ENCODE measurements at places on chromosomes 12 and 14.

DNA sequence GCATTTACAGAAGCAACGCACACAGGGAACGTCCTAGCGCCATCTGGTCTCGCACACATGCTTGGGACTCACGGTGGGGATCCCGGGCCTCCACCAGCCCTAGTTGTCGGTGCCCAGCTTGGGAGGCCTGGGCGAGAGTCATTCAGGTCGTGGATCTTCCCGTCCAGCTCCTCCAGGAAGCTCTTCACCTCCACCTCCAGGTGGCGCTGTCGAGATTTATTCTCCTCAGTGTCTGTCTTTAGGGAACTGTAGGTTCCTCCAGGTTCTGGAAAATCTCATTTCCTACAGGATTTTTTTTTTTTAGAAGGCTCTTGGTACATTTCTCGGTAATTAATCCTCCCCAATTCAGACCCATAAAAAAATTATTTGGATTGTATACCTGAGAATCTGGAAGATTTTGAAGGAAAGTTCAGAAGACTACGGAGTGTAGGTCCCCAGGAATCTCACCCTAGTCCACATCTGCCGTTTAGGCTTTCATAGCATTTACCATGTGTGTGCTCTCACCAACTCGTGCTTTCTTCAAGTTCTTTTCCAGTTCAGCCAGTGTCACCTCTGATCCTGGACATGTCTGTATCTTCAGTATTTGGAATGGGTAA lies 910.0 kb downstream of the TMEM121 start:
- DNase-seq: no peak

- DNase-seq: no peak
These were observed 17.3 kb upstream of the TC2N start for GRCh38 chr14:91884664-91885063.

- no peak for DNase-seq
These were observed 95.2 kb downstream of the GTF2A1 start for GRCh38 chr14:81125536-81125935.

GRCh38 chr14:93989939-93990338 lies 7.2 kb upstream of the CCDC197 start:
- no peak for DNase-seq

DNA sequence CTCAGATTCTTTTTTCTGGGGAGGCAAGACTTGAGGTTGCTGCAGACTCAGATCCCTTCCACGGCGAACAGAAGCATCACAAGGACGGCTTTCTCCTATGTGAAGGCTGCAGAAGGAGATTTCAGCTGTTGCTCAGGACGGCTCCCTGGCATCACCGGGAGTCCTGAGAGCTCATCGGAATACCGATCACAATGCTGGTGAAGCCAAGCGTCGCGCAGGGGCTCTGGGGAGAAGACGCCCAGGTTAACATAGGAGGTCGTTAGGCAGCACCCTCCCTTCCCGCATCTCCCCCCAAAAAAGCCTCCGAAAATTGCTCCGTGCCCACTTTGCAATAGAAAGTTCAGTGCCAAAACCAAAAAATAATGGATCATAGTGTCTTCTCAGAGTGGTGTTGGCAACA lies 127.2 kb upstream of the TMEM132D start:
- DNase-seq: no peak

DNA sequence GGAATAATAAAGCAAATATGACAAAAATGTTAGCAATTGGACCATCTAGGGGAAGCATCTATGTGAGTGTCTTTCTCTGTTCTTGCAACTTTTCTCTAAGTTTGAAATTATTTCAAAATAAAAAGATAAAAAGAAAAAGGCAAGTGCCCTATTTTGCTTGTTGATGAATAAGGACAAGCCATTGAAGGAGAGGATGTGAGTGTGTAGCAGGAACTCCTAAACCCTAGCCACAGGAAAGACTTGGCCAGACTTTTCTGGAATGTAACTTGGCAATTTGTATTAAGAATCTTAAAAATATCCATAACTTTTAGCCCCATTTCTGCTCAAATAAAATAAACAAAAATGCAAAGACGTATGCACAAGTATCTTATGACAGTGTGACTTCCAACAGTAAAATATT lies 279.4 kb downstream of the CACNA1C start:
- DNase-seq: no peak

GRCh38 chr12:45216983-45217485 lies 1.1 kb downstream of the ANO6 start:
- DNase-seq: no peak

DNA sequence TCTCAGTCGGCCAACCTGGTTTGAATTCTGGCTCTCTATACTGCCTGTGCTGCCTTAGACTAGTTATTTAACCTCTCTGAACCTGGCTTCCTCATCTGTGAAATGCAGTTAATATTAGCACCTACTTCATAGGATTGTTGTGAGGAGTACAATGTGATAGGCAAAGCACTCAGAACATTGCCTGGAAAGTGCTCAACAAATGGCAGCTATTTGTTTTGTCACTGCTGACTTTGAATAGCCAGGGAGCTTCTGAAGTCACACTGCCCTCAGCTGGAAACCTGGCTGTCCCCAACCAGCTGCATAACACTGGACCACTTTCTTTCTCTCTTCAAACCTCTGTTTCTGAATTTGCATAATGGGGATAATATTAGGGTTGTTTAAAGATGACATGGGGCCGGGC lies 9.6 kb downstream of the TMEM30B start:
- no peak for DNase-seq

DNA sequence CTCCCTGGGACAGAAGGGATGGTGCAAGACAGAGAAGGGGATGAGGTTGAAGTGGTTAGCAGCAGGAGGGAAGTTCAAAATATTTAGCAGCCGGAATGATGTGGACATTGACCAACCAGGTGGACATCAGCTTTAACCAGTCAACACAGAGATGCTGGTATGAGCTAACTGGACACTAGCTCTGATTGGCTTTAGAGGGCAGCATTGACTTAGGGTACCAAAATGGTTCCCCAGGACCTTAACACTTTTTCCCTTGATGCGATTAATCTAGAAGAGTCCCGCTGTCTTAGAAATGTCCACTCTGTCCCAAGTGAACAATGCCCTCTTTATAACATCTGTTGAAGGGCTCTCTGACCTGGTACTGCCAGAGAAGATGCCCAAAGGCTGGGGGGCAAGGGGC lies 134.0 kb upstream of the GSC start:
- no peak for DNase-seq

DNA sequence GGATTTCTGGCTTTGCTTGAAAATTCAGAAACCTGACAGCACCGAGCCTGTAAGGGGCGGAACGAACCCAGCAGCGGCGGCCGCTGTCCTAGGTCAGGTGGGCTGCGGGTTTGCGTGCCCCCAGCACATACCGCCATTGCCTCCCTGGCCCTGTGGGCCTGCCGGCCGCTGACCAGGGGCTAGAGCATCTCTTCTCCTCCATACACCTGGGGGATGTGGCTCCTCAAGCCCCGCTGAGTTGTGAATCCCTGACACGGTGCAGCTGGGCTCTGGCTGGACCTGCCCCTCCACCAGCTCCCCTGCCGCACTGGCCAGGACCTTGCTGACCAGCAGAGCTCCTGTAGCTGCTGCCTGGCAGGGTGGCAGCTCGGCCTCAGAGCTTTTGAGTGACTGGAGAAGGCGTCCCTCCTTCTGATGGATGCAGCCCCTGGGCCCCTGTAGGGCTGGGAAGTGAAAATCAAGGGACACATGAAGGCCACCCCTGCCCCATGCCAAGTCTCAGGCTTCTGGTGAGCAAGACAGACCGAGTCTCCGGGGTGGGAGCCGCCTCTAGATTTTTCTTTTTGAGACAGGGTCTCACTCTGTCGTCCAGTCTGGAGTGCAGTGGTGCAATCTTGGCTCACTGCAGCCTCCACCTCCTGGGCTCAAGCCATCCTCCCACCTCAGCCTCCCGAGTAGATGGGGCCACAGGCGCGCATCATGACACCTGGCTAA lies 184.9 kb upstream of the SFSWAP start:
- DNase-seq: no peak

DNA sequence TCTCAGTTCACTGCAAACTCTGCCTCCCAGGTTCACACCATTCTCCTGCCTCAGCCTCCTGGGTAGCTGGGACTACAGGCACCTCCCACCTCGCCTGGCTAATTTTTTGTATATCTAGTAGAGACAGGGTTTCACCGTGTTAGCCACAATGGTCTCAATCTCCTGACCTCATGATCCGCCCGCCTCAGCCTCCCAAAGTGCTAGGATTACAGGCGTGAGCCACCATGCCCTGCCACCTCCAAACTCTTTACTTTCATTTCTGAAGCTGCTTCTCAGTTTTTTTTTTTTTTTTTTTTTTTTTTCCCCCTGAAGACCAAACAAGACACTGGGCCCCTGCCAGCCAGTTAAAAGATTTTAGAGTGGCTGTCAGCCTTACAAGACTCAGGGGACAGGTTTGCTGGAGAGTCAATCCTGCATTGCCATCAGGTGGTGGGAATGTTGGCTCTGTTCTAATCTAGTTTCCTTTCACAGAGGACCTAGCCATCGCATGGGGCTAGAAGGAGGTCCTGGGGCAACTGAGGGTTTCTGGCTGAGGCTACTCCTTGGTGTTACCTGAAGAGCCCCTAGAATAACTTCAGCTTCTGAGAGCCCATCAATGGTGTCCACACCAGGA lies 37.4 kb upstream of the HIGD1C start:
- DNase-seq: no peak

GRCh38 chr12:7835766-7836165 lies 36.9 kb downstream of the SLC2A14 start:
- no peak for DNase-seq

- no peak for DNase-seq
These were observed 7.9 kb upstream of the CPSF6 start for GRCh38 chr12:69231479-69231878.

GRCh38 chr12:72201457-72201856 lies 70.7 kb upstream of the TRHDE start:
- DNase-seq: no peak
